ENCODE measurements at places on chromosomes 6 and 20.
A peak's percentile ranks its signal among the peaks of the same experiment; 100 is the strongest.

DNA sequence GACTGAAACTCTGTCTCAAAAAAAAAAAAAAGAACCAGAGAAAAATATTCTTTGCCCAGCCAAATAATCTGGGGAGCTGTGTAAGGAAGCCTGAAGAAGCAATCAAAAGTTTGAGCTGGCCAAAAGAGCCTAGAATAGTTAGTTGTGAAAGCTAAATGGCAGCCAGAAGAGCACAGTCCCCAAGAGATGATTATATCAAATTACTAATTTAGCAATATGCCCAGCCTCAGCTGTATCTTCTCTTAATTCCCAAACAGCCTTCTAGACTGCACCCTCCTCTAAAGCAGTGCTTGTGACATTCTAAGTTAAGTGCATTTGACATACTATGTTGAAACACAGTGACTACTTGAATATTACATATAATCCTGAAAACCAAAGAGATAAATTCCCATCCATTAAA is 38.9 kb downstream of the CDK19 start:
- no peak for DNase-seq

GRCh38 chr6:149136273-149136912 is 181.1 kb upstream of the TAB2 start:
- DNase-seq: no peak

DNA sequence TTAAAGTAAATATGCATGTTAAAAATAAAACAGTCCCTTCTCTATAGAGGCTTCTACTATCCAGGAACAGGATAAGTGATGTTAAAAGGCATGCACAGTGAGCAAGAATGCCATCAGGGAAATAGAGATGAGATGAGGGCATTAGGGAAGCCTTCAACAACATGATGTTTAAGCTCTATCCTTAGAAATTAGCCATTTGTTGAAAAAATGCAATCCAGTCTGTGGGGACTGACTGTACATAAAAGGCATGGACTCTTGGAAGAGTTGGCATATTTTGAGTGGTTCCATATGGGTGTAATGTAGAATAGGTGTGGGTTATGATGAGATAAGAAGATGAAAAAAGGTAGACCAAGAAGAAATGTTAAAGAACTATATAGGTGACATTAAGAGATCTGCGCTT is 5.8 kb downstream of the KIAA0319 start:
- DNase-seq: no peak

- peak; percentile 75 for DNase-seq
Measured at GRCh38 chr20:9407805-9408421, 106.5 kb upstream of the LAMP5 start.

DNA sequence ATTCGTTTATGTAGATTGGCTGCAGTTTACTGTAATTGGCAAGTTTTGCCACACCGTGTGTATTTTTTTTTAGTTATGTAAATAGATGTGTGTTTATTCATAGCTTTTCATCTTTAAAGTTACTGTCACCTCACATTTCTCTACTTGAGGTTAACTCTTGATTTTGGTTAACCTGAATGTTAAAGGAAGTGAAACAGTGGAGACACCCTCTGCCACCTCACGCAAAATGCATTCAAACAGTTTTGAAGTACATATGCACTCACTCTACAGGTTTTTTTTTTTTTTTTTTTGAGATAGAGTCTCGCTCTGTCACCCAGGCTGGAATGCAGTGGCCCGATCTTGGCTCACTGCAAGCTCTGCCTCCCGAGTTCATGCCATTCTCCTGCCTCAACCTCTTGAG is 17.7 kb downstream of the OR2A4 start:
- no peak for DNase-seq

DNA sequence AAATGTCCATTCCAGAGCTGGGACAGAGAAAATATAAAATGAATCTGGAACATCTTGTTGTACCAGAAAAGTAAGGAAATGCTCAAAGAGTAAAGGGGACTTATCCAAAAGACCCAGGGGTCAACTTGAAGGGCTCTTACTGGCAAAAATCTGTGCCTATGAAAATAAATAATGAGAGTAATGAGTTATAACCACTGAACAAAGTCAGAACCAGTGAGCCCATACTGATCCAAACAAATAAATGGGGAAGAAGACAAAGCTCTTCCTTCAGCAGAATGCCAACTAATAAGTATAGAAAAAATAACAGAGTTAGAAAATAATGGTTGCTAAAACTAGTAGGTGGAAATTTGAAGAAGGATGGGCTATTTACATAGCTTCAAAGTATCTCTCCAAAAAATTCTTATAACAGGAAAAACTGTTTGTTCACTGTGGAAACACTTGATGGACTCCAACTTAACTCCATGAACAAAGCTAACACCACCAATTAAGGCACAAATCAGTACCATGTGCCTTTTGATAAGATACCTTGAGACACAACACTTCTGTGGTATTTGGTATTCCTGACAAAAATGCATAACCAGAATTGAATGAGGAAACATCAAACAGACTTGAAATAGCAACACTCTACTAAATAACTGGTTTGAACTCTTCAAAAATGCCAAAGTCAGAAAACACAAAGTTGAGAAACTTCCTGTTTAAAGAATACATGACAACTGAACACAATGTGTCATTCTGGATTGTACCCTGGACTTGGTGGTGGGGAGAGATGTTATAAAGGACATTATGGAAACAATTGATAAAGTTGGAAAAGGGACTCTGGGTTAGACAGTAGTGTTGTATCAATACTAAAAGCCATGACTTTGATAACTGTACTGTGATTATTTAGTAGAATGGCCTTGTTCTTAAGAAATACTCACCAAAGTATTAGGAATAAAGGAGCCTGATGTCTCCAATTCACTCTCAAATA is 197.5 kb downstream of the ISM1 start:
- no peak for DNase-seq

- DNase-seq: no peak
Measured at GRCh38 chr6:168834042-168834587, 393.1 kb downstream of the SMOC2 start.

- no peak for DNase-seq
Measured at GRCh38 chr6:157376706-157377230, 4.2 kb upstream of the ZDHHC14 start.

GRCh38 chr6:150865406-150866146 is at the start of gene MTHFD1L:
Gene MTHFD1L (plus strand): TSS chr6:150865702. CDS start chr6:150865823, 121 bp downstream.
- DNase-seq: peak; percentile 95

DNA sequence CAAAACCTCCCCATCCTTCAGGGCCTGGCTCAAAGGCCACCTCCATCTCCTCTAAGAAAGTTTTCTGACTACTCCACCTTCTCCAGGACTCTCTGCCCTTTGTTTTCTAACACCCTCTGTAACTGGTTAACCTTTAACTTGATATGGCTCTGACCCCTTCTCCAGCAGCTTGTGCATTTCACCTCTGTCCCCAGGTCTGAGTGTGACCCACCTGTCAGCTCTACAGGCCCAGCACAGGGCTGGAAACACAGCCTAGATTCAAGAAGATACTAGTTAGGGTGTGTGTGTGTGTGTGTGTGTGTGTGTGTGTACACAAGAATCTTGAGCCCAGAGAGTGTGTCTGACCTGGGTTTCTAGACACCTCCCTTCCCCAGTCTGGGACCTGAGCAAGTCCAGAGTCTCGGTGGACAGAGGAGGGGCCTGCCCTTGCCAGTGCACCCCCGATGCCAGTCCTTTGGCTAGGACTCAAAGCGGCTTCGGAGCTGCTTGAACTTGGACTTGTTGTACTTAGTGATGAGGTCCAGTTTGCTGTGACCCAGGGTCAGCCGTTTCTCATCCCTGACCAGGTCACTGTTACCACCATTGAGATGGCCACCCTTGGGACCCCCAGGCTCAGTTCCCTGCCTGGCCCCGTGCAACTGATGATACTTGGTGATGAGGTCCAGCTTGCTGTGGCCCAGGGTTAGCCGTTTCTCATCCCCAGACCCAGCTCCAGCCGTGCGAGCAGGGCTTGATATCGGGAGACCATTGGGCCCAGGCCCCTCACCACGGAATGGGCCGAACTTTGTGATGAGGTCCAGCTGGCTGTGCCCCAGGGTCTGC is 1.7 kb upstream of the EIF6 start:
- DNase-seq: no peak

DNA sequence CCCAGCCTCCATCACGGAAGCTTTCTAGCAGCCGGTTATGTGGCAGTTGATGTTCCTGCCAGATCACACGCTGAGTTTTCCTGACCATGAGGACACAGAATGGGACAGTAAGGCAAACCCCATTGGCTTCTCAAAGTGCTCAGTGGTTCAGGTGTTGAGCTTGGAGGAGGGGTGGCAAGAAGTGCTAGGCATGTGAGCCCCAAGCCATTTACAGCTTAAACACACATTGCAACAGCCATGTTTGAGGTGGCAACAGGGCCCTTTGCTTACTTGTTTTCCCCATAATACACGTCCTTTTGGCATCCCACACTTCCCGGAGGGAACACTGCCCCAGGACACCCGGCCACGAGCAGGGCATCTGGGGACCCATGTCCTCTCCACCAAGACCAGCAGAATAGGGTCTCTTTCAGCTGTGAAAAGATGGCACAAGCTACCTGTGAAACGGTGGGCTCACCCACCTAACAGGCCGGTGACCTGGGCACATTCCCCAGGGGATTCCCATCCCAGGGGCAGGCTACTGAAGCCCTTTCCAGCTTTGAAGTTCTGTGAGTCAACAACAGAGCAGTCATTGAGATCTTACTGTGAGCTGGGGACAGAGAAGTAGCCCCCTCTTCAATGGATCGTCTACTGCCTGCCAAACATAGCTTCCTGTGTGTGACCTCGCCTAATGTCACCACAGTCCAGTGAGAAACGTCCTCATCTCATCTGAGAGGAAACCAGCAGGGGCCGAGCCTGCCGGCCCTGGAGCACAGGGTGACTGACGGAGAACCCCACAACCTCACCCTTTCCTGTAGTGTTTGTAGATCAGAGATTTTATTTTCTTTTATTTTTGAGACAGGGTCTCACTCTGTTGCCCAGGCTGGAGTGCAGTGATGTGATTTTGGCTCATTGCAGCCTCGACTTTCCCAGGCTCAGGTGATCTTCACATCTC is 4.0 kb upstream of the TLDC2 start:
- no peak for DNase-seq

- no peak for DNase-seq
Measured at GRCh38 chr20:5580940-5581708, 169.1 kb upstream of the SHLD1 start.

GRCh38 chr6:156794546-156795354 is 17.6 kb downstream of the ARID1B start:
- no peak for DNase-seq

DNA sequence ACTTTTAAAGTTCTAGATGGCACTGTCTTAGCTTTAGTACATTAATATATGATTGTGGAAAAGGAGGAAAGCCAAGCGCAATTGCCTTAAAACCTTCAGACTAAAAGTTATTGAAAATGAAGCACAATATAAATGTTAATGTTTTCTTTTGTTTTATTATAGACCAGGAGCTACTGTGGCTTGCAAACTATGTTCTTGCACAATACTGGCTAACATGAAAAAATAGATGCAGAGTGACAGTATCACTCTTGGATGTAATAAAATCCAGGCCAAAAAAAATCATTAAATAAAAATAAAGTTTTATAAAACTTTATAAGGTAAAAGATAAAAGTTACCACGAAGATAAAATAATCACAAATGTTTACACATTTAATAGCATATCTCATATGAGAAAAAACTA is 18.3 kb upstream of the PLN start:
- no peak for DNase-seq

GRCh38 chr20:31260326-31260932 is 3.0 kb downstream of the DEFB115 start:
- no peak for DNase-seq

- DNase-seq: no peak
Measured at GRCh38 chr6:170025935-170026750, 264.7 kb downstream of the DLL1 start.

GRCh38 chr6:829656-830055 is 136.7 kb upstream of the EXOC2 start:
- no peak for DNase-seq

DNA sequence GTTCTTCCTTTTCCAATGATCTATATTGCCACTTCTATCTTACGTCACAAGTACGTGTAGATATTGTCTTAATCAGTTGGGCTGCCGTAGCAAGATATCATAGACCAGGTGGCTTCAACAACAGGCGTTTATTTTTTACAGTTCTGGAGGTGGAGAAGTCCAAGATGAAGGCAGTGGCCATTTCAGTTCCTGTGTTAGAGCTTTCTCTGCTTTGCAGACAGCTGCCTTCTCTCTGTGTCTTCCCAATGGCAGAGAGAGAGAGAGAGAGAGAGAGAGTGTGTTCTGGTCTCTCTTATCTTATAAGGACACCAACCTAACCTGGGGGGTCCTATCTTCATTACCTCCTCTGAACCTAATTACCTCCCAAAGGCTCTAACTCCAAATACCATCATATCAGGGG is 8.3 kb downstream of the HSF2 start:
- no peak for DNase-seq

DNA sequence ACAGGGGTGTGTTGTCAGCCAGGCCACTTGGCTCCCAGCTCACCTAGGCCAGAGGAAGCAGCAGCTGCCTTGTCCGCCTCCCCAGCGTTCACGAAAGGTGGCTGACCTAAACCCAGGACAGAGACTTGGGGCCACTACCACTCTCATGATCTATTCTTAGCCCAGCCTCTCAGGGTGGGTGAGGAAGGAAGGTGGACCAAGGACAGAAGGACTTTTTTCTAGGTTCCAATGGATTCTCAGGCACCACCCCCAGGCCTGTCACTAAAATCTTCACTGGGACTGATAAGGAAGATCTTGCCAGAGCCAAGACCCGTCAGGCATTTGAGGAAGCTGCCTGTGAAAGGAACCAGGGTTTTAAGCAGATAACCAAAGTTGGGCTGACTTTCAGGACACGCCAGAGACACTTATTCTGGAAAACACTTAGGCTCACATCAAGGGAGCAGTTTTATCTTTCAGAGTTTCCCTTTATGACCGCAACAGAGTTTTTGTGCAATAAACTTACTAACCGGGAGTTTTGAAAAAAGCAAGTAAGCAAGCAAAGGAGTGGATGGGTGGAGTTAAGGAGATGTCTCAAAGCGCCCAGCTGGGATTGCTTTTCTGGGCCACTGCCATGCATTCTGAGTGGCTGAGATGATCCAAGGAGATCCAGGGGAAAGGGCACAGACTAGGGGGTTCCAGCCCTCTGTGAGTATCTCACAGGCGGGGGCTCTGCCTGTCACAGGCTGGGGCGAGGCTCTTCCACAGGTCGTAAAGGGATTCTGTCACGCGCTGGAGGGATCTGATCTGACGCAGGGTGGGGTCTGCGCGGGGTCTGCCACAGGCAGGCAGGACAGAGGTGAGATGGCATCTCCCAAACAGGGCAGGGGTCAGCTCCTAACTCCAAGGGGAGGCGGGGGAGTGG is 989 bp downstream of the FITM2 start:
- peak; percentile 70 for DNase-seq

GRCh38 chr20:40524071-40524470 is 165.0 kb downstream of the MAFB start:
- no peak for DNase-seq

Measured in AG20443 (cell line).